Lung (tissue), 17 donors: ENCODE measurements at places on chromosomes 7 and 10. TPM values are rescaled to one million over a fixed set of nuclear protein-coding genes. Genes with fewer than 3 reads are reported as not detected.

GRCh38 chr10:23364378-23364777 lies 19.8 kb upstream of the C10orf67 start:
- DNase-seq = no peak
- no peaks in the 10 kb centered on the region for H3K27me3 ChIP-seq
- no peak overlapping the region for H3K4me3 ChIP-seq
- no peaks in the 10 kb centered on the region for H3K36me3 ChIP-seq
- no peaks in the 10 kb centered on the region for H3K4me1 ChIP-seq
- no peak overlapping the region for H3K27ac ChIP-seq

GRCh38 chr10:54484186-54484585 lies 316.8 kb downstream of the PCDH15 start:
- no peaks in the 10 kb centered on the region for H3K36me3 ChIP-seq
- H3K4me3 ChIP-seq = no peak overlapping the region
- no peak for DNase-seq
- H3K27me3 ChIP-seq = no peaks in the 10 kb centered on the region
- H3K4me1 ChIP-seq = no peaks in the 10 kb centered on the region

DNA sequence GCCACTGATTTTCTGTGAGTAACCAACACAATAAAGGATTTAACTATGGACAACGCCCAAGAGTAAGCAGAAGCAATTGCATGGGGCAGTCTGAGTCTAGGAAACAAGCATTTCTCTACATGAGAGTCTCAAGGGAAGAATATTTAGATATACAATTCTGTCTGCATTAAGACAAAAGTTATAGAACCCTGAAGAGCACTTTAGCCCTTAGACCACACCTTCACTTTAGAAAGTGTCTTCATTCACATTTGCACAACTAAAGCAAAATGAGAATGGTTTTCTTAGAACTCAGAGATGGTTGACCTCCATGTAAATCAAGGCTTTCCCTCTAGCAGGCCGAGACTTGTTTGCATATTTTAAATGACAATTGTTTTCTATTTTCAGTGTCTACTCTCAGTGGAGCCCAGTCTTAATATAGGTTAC lies 25.5 kb upstream of the TRIM24 start:
- H3K27me3 ChIP-seq = no peaks in the 10 kb centered on the region
- H3K36me3 ChIP-seq = no peaks in the 10 kb centered on the region
- DNase-seq = no peak
- no peak overlapping the region for H3K4me3 ChIP-seq
- no peaks in the 10 kb centered on the region for H3K4me1 ChIP-seq

GRCh38 chr10:124647421-124648130 lies 96.6 kb downstream of the FAM53B start:
- H3K4me1 ChIP-seq = peaks cover 25% of the 10 kb centered on the region
- H3K27me3 ChIP-seq = no peaks in the 10 kb centered on the region
- H3K27ac ChIP-seq = peak overlapping the region; percentile 93

DNA sequence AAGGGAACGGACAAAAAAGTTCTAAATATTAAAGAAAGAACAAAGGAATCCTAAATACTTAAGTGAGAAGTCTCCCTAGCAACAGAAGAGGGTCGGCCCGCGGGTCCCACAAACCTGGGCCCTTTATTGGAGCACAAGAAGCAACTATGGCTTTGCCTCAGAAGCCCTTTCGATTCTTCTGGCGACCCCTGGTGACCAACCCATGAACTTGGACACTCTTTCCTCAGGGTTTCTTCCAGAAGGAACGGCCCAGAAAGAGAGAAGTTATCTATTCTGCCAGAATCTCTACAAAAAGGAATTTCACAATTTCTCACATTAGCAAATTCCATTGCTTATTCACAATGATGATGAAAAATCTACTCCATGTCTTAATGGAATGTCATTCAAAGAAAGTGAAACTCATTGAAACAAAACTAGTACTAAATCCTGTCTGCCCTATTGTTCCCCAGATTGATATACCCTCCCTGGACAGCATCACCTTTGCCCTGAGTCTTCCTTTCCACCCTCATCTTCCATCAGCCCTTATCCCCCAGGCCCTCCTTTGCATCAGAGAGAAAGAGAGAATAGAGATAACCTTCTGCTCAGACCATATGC lies 43.7 kb downstream of the CPVL start:
- no peak overlapping the region for H3K4me3 ChIP-seq
- no peaks in the 10 kb centered on the region for H3K36me3 ChIP-seq
- H3K4me1 ChIP-seq = peaks cover 2% of the 10 kb centered on the region
- no peak overlapping the region for H3K27ac ChIP-seq

- no peaks in the 10 kb centered on the region for H3K27me3 ChIP-seq
Observed at GRCh38 chr10:11720260-11720741, 21.9 kb upstream of the ECHDC3 start.

- no peak for DNase-seq
- H3K4me1 ChIP-seq = no peaks in the 10 kb centered on the region
- H3K4me3 ChIP-seq = no peak overlapping the region
- no peak overlapping the region for H3K27ac ChIP-seq
- no peaks in the 10 kb centered on the region for H3K36me3 ChIP-seq
Observed at GRCh38 chr10:12750526-12751201, 250.8 kb downstream of the CCDC3 start.

GRCh38 chr7:155234158-155234492 lies 63.6 kb upstream of the INSIG1 start:
- no peaks in the 10 kb centered on the region for H3K27me3 ChIP-seq
- no peaks in the 10 kb centered on the region for H3K36me3 ChIP-seq
- H3K4me1 ChIP-seq = no peaks in the 10 kb centered on the region
- no peak overlapping the region for H3K4me3 ChIP-seq
- DNase-seq = no peak

GRCh38 chr7:134865001-134865845 lies 85.8 kb downstream of the CALD1 start:
- DNase-seq = peak; percentile 59
- H3K27me3 ChIP-seq = no peaks in the 10 kb centered on the region
- peaks cover 9% of the 10 kb centered on the region for H3K4me1 ChIP-seq
- H3K27ac ChIP-seq = peak overlapping the region; percentile 85

GRCh38 chr10:4656576-4657194 lies 169.3 kb upstream of the AKR1E2 start:
- H3K4me3 ChIP-seq = no peak overlapping the region
- peak; percentile 76 for DNase-seq
- H3K27ac ChIP-seq = no peak overlapping the region
- H3K27me3 ChIP-seq = no peaks in the 10 kb centered on the region
- no peaks in the 10 kb centered on the region for H3K36me3 ChIP-seq
- peaks cover 2% of the 10 kb centered on the region for H3K4me1 ChIP-seq

Gene TMEM26
- polyA plus RNA-seq = 0.41 TPM

Gene LRRD1
- not detected for polyA plus RNA-seq

Gene CPA1
- polyA plus RNA-seq = 0.66 TPM

Gene INHBA
- 7.7 TPM for polyA plus RNA-seq

Gene SEMA3D
- polyA plus RNA-seq = 0.57 TPM

Gene BRI3
- 437 TPM for polyA plus RNA-seq

Gene MYPN
- polyA plus RNA-seq = 0.02 TPM

Gene ACTL6B
- not detected for polyA plus RNA-seq
